Non-pigmented ciliary epithelial cell (primary cell): ENCODE measurements at places on chromosomes 5 and 9.
A peak's percentile ranks its signal among the peaks of the same experiment; 100 is the strongest.

- DNase-seq = no peak
These were observed 4.6 kb downstream of the SLC35A4 start for GRCh38 chr5:140569197-140569596.

- DNase-seq = no peak
These were observed 101.0 kb downstream of the NR3C1 start for GRCh38 chr5:143302341-143303045.

GRCh38 chr9:127525401-127526188 is 74.3 kb downstream of the LRSAM1 start:
- no peak for DNase-seq

GRCh38 chr9:71814226-71814625 is 45.9 kb upstream of the CEMIP2 start:
- DNase-seq = no peak

- DNase-seq = no peak
These were observed 228.2 kb downstream of the GRIA1 start for GRCh38 chr5:153718713-153719112.

GRCh38 chr9:98504298-98505282 is 204.1 kb downstream of the GABBR2 start:
- no peak for DNase-seq

- no peak for DNase-seq
These were observed 7.7 kb downstream of the LPCAT1 start for GRCh38 chr5:1515921-1516571.

GRCh38 chr5:95791751-95792150 is 30.8 kb downstream of the GLRX start:
- DNase-seq = no peak

DNA sequence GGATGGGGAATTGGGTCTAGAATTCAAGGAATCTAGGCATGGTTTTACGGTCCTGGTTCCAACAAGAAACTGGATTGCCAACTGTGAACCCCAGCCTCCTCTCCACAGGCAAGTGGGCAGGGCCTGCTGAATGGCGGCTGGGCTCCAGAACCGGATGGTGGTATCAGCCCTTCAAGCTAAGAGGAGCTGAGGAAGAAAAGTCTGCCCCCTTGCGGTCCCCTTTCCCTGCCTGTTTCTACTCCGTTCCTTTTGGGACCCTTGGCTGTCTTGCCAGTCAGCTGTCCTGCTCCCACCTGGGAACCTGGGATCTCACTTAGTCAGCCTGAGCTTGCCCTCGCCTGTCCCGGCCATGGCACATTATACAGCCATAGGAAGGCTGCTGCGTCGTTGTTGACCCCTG is 234.4 kb upstream of the DAPK1 start:
- no peak for DNase-seq

GRCh38 chr9:6024035-6024554 is 8.7 kb upstream of the RANBP6 start:
- DNase-seq = no peak

GRCh38 chr9:86903734-86904085 is 43.6 kb downstream of the GAS1 start:
- no peak for DNase-seq

DNA sequence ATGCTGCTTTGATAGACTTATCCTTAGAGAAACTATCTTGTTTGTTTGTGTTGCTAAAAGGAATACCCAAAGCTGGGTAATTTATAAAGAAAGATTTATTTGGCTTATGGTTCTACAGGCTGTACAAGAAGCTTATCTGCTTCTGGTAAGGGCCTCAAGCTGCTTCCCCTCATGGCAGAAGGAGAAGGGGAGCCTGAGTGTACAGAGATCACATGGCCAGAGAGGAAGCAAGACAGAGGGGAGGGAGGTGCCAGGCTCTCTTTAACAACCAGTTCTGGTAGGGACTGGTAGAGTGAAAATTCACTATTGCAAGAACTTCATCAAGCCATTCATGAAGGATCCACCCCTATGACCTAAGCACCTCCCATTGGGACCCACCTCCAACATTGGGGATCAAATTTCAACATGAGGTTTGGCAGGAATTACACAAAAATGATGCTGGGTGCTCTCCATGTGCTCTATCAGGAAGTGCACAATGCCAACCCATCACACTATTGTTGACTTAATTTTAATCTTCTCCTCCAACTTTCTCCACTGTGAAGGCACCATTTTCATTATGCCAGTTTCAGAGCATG is 115.1 kb upstream of the SHB start:
- DNase-seq = no peak

GRCh38 chr5:17275289-17276158 is 58.1 kb downstream of the BASP1 start:
- no peak for DNase-seq

DNA sequence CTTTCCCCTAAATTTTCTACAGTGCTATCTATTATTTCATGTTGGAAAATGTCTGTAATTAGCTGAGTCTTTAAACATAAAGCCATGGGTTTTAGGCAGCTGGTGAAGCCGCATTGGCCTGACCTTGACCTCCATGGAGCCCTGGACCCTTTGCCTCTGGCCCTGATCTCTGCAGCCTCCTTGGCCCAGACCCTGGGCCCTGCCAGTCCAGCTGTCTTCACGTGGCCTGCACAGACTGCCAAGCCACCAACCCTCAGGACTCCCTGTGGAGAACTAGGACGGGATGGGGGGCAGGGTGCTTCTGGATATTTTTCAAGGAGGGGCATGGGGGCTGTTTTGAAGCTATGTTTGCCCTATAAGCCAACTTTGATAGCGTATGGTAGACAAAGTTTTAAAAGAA is 29.8 kb upstream of the PPARGC1B start:
- no peak for DNase-seq

- peak; percentile 68 for DNase-seq
These were observed 24.2 kb upstream of the SHISAL2B start for GRCh38 chr5:64666078-64666477.

GRCh38 chr5:66881480-66882161 is 285.4 kb downstream of the MAST4 start:
- no peak for DNase-seq

DNA sequence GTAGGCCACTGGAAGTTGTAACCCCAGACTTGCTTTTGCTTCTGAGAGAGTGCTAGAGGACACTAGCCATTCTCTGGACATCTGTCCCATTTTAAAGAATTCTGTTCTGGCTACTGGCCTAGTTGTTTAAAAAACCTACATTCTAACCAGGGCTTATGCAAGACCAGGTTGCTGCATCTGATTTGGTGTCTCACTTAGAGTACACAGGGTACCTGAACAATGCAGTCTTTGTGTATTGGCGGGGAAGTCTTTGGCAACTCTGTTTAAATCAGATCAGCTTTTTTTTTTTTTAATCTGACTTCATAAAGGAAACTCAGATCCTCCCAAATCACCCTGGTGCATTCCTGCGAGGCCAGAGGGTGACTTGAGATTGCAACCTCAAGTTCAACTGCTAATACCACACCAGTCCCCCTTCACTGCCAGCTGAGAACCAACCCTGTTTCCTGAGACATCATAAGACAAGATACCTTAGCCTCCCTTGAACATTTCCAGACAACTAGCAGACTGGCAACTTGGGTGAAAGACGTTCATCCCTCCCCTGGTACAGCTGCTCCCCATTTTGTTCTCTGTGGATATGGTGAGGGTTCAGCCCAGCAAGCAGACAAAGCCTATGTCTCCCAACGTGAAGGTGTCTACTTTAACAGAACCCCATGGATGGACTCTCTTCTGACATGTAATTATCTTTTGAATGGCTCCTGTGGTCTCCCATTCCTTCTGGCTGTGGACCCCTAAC is 27.0 kb downstream of the SKP1 start:
- no peak for DNase-seq

DNA sequence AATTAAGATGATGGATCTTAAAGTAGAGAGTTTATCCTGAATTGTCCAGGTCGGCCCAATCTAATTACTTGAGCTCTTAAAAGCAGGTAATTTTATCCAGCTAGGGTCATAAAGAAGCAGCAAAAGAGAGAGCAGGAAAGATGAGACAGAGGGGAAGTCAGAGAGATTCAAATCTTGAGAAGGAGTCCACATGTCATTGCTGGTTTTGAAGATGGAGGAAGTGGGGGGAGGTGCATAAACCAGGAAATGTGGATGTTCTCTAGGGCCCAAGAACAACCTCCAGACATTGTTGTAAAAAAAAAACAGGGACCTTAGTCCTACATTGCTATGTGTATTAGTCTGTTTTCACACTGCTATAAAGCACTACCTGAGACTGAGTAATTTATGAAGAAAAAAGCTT is 66.4 kb downstream of the SLCO4C1 start:
- no peak for DNase-seq

- DNase-seq = no peak
These were observed 1099.2 kb downstream of the CDH18 start for GRCh38 chr5:18888821-18889220.

GRCh38 chr9:112795921-112796320 is 45.4 kb downstream of the SNX30 start:
- no peak for DNase-seq

DNA sequence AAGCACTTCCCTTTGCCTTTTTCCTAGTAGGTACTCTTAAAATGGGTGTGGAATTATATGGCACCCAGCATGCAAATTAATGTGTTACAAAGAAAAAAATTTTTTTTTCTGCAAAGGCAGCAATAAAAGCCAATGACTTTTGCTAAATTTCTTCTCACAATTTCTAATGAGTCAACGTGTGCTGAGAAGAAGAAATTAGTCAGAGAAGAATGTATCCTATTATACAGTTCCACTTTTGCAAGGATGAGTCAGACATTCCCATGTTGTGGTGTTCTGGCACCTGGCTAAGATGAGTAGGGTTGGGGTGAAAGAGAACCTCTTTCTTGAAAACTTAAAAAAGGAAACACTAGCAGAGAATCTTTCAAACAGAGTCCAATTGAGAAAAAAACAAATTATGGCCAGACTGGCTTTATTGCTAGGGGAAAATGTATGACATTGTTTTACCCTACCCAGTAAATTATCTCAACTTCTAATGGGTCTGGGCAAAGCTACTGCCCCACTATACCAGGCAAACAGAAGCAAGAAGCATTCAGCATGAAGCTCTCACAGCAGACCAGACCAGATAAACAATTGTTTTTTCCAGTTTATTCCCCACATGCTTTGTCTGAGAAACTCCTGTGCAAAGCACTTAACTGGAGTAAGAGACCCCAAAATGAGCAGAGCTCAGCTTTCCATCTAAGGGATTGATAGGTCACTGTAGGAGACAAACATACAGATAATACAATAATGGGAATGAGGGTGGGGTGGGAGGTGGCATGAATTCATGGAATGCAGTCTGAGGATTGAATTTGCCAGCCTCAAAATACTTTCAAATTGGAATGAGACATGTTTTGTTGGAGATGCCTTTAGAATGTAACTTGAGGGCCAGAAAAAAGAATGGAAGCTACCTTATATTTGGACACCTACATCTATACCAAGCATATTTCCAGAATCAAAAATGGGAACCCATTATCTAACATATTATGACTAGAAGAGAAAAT is 220.8 kb upstream of the RFX3 start:
- DNase-seq = peak; percentile 79

GRCh38 chr5:80707645-80708044 is 52.9 kb upstream of the DHFR start:
- no peak for DNase-seq

DNA sequence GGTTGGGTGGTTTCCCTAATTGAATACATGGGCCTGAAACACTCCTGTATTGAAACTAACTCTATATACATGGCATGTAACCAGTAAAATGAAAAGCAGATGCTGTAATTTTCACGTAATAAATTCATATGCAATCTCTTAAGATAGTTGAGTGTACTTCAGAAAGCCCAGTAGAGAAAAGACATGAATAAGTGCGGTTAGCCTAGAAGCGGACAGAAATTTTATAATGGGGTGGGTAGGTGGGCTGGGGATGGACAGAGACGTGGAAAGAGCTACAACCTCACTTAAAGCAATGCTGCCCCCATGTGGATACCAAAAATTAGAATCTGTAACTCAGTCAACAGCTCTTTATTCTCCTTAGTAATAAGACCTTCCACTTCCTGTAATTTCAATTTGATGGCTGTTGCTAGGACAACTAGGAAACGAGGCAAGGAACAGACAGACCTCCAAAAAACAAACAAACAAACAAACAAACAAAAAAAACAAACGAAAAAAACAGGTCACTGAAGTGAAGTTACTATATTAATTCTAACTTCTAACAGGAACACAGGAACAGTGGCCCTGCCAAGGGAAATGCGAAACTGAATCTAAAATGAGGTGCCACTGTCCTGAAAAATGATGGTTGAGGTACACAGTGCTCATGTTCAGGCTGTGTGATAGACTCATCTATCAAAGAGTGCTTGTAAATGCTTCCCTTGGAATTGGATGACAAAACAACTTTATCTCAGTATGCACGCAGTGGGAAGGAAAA is 103.4 kb upstream of the GNA14 start:
- peak; percentile 68 for DNase-seq

GRCh38 chr9:16743375-16743774 is 127.1 kb downstream of the BNC2 start:
- DNase-seq = no peak

GRCh38 chr9:127035423-127035822 is 87.0 kb downstream of the ANGPTL2 start:
- DNase-seq = no peak

DNA sequence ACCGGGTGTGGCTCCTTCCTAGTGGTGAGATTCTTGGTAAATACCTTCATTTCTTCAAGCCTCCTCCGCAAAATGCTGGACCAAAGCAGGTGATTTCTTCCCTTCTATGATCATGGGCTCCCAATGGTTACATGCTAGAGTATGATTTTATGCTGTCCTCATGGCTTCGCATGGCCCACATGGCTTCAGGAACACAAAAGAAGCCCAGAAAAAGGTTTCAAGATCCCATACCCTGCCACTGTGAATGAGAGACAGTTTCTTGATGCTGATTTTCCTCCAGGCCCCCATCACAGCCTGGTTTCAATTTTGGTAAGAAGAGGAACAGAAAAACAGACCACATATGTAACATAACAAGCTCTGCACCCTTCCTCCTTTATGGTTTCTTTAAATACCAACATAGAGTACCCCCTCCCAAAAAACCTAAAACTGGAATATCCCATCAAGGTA is 2.4 kb upstream of the RXFP3 start:
- DNase-seq = no peak

DNA sequence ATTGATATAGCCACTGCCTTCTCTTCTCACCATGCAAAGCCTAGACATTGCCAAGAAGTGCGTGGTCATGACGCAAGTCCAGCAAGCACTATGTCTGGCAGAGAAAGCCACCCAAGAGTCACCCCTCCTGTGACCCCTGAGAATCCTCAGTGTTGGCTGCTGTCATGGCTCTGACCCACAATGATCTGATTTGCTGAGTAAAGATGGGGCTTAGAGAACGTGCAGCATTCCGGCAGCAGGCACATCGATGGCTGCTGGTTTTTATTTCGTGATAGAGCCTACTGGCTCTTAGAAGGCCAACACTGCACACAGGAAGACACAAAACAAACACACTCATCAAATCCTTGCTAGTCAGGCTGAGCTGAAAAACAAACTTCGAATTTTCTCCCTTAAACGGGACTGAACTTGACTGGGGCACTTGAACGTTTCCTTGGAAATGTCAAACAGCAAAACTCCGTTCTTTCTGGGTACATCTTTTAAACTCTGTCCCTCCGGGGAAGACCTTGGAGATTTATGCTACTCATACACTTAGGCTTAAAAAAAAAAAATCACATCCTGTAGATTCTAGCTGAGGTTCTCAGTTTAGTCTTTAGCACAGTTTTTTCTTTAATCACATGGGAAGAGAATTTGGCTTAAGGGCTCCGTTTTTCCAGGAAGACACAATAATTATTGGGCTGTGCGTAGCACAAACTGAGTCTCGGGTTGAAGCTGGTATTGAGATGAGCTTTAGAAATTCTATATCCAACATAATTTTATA is 88.2 kb upstream of the BASP1 start:
- no peak for DNase-seq
